Hypothalamus (tissue), 51 donors: ENCODE measurements at places on chromosomes 7 and 10.

DNA sequence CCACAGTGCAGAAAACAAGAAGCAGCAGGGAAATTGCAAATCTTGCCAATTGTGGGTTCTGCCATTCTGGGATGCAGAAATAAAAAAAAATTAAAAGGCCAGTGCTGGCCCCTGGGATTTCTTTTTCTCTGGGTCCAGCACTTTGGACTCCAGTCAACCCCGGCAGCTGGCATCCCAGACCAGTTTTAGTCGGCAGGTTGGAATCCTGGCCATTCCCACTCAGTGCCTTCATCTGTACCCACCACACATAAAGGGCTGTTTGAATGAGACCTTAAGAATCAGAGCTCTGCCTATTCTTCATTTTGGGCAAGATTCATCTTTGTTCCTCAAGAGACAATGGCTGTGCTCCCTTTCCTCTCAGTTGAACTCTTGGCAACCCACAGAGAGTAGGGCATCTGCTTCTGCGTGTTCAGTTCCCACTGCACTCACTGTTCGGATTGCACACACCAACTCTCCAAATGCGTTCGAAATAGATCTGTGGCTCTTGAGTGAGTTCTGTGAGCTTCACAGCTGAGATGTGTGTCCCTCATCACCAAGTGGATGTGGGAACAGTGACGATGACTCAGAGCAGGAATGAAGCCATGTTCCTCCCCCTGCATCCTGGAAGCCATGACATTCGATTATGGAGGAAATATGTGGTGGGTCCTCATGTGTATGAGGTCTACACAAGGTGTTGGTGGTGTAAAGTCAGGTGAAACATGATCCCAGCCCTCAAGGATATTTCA, 63.0 kb upstream of the EGFR start:
- peak; percentile 49 for DNase-seq

GRCh38 chr7:84704380-84704779, 482.5 kb downstream of the SEMA3D start:
- DNase-seq: no peak

DNA sequence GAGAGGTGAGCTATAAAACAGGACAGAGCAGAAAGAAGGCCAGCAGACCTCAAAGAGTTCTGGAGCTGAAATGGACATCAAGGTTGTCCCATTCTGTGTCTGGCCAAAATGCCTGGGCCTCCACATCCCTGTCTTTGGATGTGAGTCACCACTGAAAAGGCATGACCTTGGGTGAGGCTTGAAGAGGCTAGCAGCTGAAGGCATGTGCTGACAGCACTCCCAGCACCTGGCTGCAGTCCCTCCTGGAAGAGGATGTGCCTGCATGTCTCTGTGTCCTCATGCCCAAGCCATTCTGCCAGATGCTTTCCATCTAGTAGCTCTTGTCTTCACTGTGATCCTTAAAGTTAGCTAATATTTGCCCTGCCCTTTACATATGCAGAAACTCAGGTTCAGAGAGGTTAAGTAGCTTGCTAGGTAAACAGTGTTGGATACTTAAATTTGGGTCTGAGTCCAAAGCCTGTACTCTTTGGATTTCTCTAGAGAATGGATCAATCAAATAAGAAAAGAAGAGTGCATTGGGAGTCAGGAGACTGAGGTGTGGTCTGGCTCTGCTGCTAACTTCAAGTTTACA, 35.8 kb downstream of the HECW1 start:
- DNase-seq: no peak

DNA sequence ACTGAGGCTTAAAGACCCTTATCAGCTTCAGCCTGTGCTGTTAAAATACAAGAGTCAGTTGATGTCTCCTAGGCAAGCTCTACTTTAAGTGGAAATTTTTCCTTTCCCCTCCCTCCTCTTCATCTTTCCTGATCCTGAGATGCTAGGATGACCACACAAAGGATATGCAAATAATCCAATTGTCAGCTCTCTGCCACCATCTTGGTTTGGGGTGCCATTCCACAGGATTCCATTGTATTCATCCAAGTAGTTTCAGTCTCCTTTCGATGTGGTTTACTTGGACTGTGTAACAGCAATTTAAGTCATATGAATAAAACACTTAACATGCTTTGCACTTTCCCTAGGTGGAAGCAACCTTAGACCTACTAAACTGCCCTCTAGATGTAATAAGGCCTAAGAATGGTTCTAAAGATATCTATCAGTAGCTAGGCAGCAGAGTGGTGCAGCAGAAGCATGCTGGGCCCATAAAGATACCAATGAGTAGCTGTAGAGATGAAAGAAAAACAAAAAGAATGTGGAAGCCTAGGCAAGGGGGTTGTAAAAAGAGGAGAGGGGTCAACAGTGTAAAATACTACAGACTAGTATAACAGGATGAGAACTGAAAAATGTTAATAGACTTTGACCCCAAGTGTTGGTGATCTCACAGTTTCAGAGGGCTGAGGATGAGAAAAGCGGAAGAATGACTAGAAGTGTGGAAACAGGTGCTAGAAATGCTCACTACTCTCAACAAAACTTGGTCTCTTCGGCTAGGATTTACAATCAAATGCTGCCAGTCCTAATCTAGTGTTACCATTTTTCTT, 2.4 kb upstream of the CFAP69 start:
- DNase-seq: no peak
